Left lung (tissue), 14 donors: ENCODE measurements at places on chromosomes 4 and X. TPM values are rescaled to one million over a fixed set of nuclear protein-coding genes. Genes with fewer than 3 reads are reported as not detected.

Gene FGF13
- 3.2 TPM for total RNA-seq

Gene GPRASP1
- 4.0 TPM for total RNA-seq

Gene UGT2B17
- total RNA-seq: 0.13 TPM

Gene TRIM60
- not detected for total RNA-seq

Gene CLTRN
- 1.3 TPM for total RNA-seq

Gene CLIC2
- total RNA-seq: 45.1 TPM

Gene PDZD4
- total RNA-seq: 3.5 TPM

Gene RBMXL3
- not detected for total RNA-seq

Gene VCX3A
- not detected for total RNA-seq

Gene PTCHD1
- 0.81 TPM for total RNA-seq

Gene MAGEC3
- not detected for total RNA-seq

Gene CXCL11
- 1.9 TPM for total RNA-seq

Gene VCX3B
- not detected for total RNA-seq

Gene QRFPR
- total RNA-seq: not detected

Gene OTC
- total RNA-seq: 0.87 TPM

Gene DMP1
- not detected for total RNA-seq

Gene MTTP
- total RNA-seq: 0.92 TPM

Gene GASK1B
- 56.8 TPM for total RNA-seq

Gene SNX25
- total RNA-seq: 65.8 TPM

Gene CXCL8
- total RNA-seq: 80.4 TPM

Gene SYTL5
- total RNA-seq: 0.50 TPM

Gene ARMCX5
- total RNA-seq: 12.7 TPM

Gene UFSP2
- 20.1 TPM for total RNA-seq
